SHP77 treated with DMSO at 0.1 percent for 48 hours (cell line): ENCODE measurements at places on chromosomes 12 and 14.

DNA sequence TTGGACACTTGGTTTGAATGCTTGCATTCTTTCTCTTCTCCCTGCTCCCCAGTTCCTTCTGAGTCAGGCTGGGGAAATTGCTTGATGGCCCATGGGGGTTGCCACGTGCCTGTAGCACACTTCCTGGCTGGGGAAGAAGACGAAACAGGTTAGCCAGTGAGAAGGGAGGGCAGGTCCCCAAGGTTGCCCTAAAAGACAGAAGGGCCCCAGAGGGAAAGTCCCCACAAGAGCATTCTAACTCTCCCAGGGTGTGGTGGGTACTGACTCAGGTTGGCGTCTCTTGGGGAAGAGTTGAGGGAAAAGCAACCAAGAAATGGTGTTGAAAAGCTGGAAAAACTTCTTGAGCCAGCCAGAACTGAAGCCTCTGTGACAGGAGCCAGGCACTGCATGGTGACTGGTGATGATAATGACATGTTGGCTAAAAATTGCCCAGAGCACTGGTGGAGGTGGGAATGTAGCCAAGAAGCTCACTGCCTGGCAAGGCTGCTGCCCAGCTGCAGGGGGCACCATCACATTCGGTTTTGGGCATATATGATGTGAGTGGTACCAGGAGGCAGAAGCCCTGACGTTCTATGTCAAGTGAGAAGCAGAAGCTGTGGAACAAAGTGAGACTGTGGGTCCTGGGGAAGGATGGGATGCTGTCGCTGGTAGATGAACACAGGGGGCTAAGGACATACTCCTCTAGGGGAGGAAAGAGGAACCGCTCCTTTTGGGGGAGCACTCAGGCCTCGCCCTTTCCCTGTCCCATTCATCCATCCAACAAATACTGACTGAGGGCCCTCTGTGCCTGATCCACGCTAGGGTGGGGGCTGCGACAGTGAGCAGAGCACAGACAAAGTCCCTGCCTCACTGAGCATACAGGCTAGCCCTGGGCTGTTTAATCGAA, 8.1 kb upstream of the RABGGTA start:
- DNase-seq: no peak

- no peak for DNase-seq
Measured at GRCh38 chr14:23482823-23483148, 13.3 kb downstream of the NGDN start.

GRCh38 chr14:20295067-20295466, 10.7 kb downstream of the TTC5 start:
- DNase-seq: no peak

- DNase-seq: no peak
Measured at GRCh38 chr12:48356041-48356768, 5.5 kb upstream of the ZNF641 start.

DNA sequence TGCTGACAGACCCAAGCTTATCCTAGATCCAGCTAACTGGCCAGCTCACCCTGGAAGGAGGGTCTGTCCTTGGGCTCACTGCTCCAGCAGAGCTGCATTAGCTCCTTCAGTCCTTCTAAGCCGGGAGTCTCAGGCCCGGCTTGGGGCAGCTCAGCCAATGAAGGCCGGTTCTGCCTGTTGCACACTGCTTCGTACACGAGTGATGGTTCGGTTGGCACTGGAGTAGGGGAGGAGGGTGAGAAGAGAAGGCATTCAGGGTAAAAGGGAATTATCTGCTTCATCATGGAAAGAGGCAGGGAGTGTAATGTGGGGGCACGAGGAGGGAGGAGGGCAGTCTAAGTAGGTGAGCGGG, 2.0 kb downstream of the RIPK3 start:
- no peak for DNase-seq

GRCh38 chr12:110050927-110051326, 2.6 kb upstream of the C12orf76 start:
- no peak for DNase-seq

DNA sequence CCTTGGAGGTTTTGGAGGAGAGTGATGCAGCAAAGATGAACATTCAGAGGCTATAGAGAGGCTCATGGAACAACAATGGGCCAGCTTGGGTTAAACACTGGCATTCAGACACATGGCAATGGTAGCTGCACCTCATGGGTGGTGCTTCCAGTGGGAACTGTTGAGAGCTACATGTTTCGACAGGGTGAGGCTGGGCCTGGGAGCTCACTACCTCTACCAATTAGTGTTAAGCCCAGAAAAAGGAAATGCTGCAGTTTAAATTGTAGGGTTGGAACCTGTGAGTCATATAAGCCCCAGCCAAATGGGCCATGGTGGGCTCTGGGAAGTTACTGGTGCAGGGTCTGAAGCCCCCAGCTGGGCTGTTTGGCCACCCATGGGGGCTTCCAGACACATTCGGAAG, 279.7 kb downstream of the ZFP36L1 start:
- DNase-seq: no peak

GRCh38 chr14:58863661-58864345, 226.0 kb downstream of the DACT1 start:
- no peak for DNase-seq

GRCh38 chr12:12094481-12094880, 23.7 kb downstream of the BCL2L14 start:
- no peak for DNase-seq

DNA sequence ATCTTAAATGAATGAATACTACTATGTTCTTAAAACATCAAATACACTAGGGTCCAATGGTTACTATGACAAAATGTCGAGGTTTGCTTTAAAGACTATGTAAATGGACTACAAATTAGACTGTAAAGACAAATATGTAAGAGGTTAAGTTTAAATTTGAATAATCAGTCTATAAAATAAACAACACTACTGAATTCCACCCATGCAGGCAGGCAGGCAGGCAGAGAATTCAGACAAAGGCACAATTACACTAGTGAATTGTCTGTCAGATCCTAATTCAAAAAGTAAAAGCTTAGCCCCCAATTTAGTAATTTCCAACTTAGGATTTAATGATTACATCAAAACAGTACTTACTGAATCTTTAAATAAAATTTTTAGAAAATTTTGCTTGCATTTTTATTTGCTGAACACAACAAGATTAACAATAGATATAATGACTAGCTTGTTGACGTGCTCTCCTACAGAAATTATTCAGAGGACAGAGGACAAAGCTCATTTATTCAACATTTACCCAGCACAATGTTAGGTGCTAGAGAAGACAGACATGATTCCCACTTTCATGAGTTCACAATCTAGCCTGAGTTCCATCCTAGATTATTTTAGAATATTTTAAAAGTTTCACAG, 97.4 kb downstream of the CDK17 start:
- DNase-seq: no peak

- no peak for DNase-seq
Measured at GRCh38 chr12:19616781-19617180, 177.5 kb downstream of the AEBP2 start.

DNA sequence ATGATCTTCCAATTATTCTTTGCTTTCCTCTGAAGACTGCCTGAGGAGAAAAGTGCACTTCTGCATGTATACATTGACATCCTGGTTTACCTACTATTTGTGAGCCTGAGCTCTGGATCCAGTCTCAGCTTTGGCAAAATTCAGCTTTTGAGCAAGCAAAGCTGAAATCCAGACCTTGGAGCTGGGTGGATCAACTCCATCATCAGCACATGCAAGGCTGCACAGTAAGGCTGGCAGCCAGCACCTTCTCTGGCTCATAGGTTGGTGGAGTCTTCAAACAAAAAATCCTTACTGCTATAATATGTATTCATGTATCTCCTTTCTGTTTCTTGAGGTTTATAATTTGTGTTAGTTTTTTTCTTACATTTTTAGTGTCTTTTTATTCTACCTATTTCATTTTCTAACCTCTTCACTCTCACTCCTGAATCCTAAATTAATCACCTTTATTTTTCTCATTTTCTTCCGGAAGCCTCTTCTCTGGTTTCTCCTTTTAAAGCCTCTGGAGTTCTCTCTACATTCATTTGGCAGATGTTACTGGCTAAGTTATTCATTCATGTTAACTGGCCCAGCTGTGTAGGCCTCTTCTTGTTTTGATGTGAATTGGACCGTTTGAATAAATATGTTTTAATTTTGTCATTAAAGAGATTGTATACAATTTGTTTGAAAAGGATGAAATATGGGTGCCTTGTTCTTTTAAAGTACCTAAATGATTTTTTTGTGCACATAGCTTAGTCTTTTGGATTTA, 224.8 kb downstream of the DACT1 start:
- no peak for DNase-seq

DNA sequence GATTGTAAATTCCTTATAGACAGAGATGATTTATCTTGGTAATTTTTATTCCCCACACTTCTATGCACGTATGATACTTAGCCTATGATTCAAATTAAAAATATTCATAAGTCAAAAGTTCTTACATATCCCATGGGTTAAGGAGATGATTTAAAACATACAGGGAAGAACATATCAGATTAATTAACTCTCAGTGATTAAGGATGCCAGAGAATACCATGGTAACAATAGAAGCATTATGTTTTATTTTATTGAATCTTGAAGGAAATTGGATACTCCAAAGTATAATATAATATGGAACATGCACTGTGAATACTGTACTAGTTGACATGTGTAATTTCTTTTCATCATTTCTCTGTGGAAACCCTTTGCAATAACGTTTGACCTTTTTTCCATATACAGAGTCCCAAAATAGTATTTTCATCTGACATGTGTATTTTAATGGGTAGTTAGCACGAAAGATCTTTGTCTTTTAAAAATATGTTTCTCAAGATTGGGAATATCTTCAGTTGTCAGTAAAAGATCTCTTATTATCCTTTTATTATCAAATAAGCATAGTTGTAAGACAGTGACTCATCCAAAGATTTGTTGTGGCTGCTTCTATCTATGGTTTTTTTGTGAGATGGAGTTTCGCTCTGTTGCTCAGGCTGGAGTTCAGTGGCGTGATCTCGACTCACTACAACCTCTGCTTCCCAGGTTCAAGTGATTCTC, 166.7 kb downstream of the RAD51B start:
- DNase-seq: no peak

DNA sequence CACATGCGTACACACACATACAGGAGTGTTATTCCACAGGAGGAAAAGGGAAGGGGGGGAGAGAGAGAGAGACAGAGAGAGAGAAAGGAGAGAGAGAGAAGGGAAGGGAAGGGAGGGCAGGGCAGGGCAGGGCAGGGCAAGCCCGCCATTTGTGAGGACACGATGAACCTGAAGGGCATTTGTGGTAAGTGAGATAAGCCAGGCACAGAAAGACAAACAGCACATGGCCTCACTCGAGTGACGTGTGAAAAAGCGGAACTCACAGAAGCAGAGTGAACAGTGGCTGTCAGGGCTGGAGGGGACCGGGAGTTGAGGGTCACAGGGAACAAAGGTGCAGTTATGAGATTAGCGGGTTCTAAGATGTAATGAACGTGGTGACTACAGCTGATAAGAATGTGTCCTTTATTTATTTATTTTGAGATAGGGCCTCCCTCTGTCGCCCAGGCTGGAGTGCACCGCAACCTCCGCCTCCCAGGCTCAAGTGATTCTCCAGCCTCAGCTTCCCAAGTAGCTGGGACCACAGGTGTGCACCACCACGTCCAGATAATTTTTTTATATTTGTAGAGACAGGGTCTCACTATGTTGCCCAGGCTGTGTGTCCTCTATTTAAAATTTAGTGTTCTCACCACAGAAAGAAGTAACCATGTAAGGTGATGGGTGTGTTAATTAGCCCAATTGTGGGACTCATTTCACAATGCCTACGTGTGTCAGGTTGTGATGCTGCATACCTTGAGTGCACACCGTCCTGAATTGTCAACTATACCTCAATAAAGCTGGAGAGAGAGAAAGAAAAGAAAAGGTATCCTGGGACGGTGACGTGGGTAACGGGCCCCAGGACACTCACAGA, 18.7 kb upstream of the FBRSL1 start:
- no peak for DNase-seq

GRCh38 chr12:121711361-121712189, 977 bp upstream of the TMEM120B start:
- peak; percentile 37 for DNase-seq

DNA sequence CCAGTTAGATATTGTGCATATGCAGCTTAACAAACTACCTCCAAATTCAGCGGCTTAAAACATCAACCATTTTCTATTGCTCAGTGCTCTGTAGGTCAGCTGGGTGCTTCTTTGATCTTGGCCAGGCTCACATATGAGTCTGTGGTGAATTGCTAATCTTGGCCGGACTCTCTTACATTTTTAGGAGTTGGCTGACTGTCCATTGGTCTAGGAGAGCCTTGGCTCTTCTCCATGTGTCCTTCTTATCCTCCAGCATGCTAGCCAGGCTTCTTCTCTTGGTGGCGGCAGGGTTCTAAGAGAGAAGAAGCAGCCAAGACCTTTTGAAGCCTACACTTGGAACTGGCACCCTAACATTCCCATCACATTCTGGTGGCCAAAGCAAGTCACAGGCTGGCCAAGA, 174.3 kb upstream of the PWP1 start:
- no peak for DNase-seq

DNA sequence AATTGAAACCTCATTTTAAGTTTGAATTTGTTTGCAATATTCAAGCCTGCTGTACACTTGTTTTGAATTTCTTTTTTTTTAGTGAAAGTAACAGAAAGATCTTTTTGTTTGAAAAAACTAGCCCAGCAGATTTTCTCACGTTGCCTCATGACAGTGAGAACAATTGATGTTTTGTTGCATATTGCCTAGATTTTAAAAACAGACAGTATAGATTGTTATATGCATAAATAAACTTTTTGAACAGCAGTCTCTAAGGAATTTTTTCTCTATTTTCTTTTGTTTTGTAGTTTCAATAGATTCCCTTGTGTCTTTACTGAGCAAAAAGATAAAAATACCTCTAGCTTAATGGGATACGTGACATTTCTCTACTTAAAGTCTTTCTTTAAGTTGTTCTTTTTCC, 15.4 kb downstream of the OR6C6 start:
- no peak for DNase-seq

- no peak for DNase-seq
Measured at GRCh38 chr12:25482625-25483024, 70.5 kb downstream of the LMNTD1 start.

DNA sequence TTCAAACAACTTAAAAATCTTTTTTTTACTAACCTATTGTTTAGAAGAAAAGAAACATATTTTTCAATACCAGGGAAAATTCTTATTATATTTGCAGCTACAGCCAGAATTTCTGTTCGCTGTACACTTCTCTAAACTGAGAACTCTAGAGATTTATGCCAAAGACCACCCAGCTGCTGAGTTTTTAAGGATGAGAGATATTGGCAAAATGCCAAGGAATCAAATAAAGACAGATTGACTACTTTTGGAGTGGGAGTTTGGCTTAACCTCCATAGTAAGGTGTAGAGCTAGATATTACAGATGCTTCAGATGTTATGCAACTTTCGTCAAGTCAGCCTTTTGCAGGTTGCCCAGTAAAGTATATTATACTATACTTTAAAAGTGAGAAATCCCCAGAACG, 71.8 kb downstream of the TTLL5 start:
- DNase-seq: no peak

DNA sequence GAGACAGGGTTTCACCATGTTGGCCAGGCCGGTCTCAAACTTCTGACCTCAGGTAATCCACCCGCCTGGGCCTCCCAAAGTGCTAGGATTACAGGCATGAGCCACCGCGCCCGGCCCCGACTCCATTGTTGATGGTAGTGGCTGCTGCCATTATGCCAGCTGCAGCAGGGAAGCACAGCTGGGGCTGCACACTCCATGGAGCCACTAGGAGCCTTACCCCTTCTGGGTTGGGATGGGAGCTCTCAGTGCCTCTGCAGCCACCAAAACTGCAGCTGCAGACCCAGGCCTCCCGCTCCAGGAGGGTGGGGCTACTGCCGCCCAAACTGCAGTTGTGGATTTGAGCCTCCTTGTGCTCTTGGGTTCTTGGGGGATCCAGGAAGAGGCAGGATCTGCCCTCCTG, 25.9 kb downstream of the TCHP start:
- no peak for DNase-seq
